Activated CD4-positive, alpha-beta T cell treated with anti-CD3 and anti-CD28 coated beads, Interleukin-2, Interleukin-4, amounts not matched to agents 100 ng/mL and 50 ng/mL, durations not matched to agents 16 hours and 8 hours (primary cell): ENCODE measurements at places on chromosomes 5 and 9.

GRCh38 chr5:36841677-36842076, 34.9 kb upstream of the NIPBL start:
- DNase-seq, result no peak

- no peak for DNase-seq
Measured at GRCh38 chr9:116030517-116030916, 123.1 kb upstream of the PAPPA start.

GRCh38 chr5:2674456-2674855, 77.0 kb downstream of the IRX2 start:
- no peak for DNase-seq

GRCh38 chr9:136992819-136993369, 672 bp downstream of the PAXX start:
- no peak for DNase-seq
